ENCODE measurements at places on chromosomes 7 and 10. TPM values are rescaled to one million over a fixed set of nuclear protein-coding genes. Genes with fewer than 3 reads are reported as not detected.

DNA sequence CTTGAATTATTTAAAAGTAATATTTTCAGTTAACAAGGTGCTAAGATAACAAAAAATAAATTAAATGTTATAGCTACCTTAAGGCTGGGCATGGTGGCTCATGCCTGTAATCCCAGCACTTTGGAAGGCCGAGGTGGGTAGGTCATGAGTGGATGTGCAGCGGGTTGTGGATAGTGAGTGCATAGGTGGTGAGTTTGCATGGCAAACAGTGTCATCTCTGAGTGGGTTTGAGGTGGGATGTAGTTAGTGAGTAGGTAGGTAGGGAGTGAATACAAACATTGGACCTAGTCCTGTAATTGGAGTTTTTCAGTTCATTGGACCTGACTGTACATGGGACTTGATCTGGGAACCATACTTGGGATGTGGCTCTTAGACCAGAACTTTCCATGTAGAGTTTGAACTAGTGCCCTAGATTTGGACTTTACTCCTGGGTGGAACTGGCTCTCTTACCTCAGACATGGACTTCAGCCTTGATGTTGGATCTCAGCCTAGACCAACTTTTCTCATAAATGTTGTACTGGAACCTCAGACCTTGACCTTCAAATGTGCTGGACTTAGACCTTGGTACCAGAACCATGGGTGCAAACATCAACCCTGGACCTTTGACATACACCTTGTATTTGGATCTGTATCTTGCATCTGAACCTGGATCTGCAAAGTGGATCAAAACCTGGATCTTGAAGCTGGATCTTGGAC, 47.0 kb downstream of the SEC61G start:
- peak; percentile 60 for DNase-seq

GRCh38 chr10:61296161-61296560, 157.0 kb downstream of the TMEM26 start:
- DNase-seq: no peak

- DNase-seq: no peak
Observed at GRCh38 chr10:124064676-124065075, 28.7 kb downstream of the CHST15 start.

GRCh38 chr7:37277513-37277912, 171.2 kb downstream of the ELMO1 start:
- no peak for DNase-seq

DNA sequence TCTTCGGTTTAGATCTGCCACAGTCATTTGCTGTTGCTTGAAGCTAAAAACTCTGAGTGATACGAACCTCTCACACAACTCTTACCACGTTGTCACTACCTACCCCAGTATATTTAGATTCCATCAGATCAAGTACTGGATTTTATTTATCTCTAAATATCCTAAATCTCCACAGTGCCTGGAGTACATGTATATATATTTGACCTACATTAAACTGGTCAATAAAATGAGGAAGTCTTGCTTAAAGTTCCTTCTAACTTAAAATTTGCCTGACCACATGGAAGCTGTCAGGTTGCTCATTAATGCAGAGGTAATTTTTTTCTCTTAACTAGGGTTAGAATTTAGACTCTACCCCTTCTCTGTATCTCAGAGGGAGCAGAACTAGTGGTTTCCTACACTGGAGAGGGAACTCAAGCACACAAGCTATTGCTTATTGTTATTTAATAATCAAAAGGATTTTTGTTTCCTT, 3.1 kb upstream of the MACC1 start:
- no peak for DNase-seq

- DNase-seq: no peak
Observed at GRCh38 chr10:8044908-8045725, 9.4 kb upstream of the GATA3 start.

DNA sequence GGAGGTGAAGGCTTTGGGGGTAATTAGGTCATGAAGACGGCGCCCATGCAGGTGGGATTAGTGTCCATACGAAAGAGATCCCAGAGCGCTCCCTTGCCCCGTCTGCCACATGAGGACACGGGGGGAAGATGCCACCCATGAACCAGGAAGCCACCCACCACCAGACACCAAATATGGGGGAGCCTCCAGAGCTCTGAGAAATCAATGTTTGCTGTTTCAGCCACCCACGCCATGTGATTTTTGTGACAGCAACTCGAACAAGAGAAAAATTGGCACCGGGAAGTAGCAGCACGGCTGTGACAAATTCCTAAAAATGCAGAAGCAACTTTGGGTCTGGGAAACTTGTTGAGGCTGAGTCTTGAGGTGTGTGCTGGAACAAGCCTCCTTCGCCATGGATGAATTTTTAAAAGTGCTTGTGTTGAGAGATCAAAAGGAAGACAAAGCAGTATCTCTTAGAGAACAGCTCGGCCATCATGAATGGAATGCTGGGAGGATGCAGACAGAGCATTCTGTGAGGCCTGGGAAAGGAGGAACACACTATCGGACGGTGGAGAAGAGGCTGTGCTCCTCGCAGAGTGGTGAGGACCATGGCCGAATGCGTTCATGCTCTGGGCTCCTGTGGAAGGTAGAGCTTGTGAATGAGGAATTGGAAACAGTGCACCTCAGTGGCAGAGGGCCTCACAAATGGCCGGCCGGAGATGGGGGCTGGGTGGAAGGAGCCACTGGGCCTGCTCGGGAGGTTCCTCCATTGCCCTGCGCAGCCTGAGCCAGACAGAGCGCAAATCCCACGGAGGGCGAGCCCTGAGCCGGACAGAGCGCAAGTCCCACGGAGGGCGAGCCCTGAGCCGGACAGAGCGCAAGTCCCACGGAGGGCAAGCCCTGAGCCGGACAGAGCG, 277.5 kb downstream of the PTPRN2 start:
- no peak for DNase-seq

GRCh38 chr10:77405771-77406241, 231.8 kb downstream of the KCNMA1 start:
- DNase-seq: peak; percentile 82

Gene OR2A7
- total RNA-seq: 4.8 TPM

Gene GSDME
- total RNA-seq: 15.7 TPM

Gene ZNF487
- total RNA-seq: 5.9 TPM

Gene SDK1
- total RNA-seq: 6.6 TPM

Gene IFIT1B
- not detected for total RNA-seq

Gene ANK3
- 169 TPM for total RNA-seq

Gene CFTR
- total RNA-seq: 95.2 TPM
